ENCODE measurements at places on chromosomes 1 and 21. TPM values are rescaled to one million over a fixed set of nuclear protein-coding genes. Genes with fewer than 3 reads are reported as not detected.

DNA sequence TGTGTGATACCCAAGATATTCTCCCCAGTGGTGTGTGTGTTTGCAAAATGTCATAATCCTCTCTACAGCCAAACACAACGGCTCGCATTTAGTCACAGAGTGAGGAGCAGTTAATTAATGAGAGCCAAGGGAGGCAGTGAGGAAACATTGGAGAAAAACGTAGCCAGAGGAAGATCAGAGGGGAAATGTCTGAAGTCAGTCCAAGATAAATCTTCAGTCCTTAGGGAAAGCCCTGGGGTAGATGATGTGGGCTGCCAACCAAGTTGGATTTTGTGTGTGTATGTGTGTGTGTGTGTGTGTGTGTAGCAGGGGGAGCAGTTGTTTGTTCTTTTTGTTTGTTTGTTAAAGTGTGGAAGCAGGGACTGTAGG, 201.0 kb upstream of the PTBP2 start:
- no peak for DNase-seq

GUCA2B gene
- total RNA-seq = 153 TPM

DNA sequence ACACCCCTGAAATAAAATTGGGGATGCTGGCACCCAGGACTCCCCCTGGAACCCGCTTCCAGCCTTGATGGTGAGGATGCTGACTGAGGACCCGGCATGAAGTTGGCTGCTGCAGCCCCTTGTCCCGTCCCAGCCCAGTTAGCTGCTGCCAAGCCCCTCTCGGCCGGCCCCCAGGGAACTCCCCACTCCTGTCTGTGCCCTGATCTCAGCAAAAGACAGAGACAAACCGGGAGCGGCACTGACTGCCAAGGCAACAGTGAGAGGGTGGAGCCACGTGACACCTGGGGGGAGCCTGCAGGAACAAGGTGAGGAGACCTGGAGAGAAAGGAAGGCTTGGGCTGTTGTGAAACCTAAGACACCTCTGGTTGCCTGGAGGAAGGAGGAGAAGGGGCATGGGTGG, 24.7 kb downstream of the CASZ1 start:
- DNase-seq = no peak

DNA sequence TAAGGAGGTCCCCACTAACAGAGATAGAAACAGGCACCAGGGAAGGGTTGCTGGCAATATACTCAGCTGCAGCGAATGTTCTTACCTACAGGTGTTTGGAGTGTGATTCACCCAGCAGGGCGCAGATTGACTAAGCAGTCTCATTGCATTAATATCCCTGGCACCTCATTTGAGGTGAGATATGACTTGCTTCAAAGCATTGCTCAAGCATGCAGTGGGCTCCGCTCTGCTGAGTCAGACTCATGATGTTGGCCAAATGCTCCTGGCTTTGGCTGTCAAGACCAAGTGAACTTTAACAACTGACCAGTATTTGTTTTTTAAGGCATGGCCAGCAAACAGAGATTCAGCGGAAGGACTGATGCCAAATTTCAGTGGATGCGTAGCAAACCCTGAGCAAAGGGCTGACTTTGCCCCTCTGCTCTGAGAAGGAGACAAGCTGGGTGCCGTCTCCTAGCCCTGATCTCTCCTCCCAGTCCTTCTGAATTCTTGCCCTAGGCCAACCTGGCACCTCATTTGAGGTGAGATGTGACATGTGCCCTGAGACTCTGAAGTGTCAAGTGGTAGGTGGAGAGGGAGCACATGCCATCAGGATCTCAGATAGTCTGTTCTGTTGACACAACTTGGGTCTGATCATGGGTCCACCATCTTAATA, 187.1 kb upstream of the COA6 start:
- DNase-seq = no peak

RAB3B gene
- 3.5 TPM for total RNA-seq
